Amniotic stem cell (primary cell): ENCODE measurements at places on chromosomes 4 and X.

DNA sequence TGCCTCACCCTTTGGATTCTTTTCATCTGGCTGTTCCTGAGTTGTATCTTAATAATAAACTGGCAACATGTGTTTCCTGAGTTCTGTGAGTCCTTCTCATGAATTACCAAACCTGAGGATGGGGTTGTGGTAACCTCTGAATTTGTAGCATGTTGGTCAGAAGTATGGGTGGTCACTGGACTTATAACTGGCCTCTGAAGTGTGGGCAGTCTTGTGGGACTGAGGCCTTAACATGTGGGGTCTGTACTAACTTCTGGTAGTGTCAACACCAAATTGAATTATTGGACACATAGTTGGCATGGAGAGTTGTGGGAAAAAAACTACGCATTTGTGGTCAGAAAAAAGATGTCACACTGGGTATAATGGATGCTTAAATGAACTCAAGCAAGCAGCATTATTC, 45.0 kb upstream of the TNIP3 start:
- no peak for DNase-seq

- peak; percentile 52 for DNase-seq
These were observed 32.1 kb upstream of the MTNR1A start for GRCh38 chr4:186587416-186588018.

- DNase-seq = no peak
These were observed 5.8 kb downstream of the ITM2A start for GRCh38 chrX:79361192-79361870.

DNA sequence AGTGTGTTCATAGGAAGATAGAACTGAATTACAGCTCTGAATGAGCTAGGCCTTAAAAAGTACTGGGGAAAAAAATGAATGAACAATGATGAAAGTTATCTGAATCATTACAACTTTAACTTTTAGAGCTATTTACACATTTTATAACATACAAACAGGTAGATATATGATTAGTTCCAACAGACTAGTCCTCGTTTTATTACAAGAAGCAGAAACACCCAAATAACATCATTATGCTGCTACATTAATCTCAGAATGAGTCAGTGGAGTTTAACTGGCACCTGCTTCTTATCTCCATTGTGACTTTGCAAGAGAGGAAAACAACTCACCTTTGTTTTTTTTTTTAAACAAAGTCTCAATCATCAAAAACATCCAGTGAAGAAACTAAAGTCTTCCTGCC, 15.2 kb downstream of the ATP8A1 start:
- DNase-seq = no peak

- DNase-seq = peak; percentile 12
These were observed 118.8 kb downstream of the SMIM20 start for GRCh38 chr4:26032630-26033317.

DNA sequence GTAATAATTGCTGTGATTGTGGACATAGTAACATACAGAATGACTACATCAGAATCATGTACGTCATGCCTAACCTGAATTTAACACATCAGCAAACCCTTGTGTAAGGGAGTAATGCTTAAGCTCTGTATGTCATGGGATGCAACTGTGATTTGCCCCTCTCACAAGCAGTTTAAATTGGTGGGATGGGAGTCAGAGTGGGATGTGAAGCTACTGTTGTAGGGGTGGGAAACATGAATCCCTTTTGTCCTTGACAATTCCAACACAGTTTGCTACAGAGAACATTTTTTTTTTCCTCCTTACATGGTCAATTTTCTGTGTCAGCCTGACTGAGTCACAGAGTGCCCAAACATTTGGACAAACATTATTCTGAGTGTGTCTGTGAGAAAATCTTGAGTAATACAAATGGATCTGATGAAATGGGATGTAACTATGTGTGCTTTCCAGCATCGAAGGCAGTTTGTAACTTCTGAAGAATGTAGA, 392.8 kb downstream of the GPM6A start:
- peak; percentile 91 for DNase-seq

- DNase-seq = no peak
These were observed 10.5 kb upstream of the YTHDC1 start for GRCh38 chr4:68360231-68360968.

GRCh38 chr4:29565256-29565655, 1154.9 kb upstream of the PCDH7 start:
- no peak for DNase-seq

GRCh38 chrX:96861218-96861617, 22.5 kb upstream of the RPA4 start:
- DNase-seq = no peak

DNA sequence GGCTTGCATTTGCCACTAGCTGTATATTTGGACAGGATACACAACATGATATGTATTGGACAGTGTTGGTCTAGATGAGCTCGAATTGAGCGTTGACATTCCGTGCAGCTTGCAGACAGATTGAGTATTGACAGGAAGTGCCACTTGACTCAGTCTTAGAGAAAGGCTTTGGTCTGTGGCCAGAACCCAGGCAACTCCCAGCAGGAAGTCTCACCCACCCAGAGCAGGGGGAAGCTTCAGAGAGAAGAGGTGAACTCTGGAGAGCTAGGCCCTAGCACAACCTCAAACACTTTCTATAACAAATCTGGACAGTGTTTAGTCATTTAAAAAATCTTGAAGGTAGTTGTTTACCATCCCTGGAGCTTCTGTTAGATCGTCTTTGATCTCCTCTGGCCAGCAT, 280.5 kb downstream of the FBXW7 start:
- no peak for DNase-seq

- no peak for DNase-seq
These were observed 192.6 kb downstream of the FRMPD4 start for GRCh38 chrX:12330841-12331240.

DNA sequence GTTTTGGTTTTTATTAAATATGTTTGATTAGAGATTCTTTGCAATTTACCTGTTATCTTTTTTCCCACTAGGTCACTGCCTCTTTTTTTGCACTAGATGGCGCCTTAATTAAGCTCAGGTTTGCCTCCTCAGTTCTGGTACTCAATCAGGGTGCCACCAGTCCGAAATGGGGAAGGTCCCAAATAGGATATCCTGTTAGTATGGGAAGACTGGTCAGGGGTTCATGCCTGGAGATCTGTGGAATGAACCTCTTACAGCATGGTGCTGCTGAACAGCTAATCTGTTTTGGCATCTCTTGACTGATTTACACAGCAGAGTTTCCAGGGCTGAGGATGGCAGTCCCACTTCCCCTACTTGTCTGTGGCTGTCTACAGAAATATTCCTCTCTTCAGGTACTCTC, 24.2 kb upstream of the VSIG1 start:
- DNase-seq = no peak

GRCh38 chr4:16969696-16970135, 71.3 kb upstream of the LDB2 start:
- DNase-seq = no peak

DNA sequence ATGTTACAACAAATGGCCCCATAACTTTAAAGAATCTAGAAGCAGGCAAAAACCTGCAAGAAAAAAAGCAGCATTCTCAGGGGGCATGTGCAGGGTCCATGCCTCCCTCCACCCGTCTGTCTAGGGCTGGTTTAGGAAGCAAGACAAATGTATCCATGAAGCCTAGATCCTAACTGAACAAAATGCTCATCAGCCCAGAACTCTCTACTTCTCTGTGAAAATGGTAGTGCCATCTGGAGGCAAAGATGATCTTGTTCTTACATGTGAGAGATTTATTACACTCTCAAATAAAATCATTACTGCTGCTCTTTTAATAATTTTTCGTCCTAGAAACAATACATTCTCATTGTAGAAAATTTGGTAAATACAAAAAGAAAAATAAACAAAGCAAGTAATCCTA, 26.7 kb downstream of the NR3C2 start:
- no peak for DNase-seq

DNA sequence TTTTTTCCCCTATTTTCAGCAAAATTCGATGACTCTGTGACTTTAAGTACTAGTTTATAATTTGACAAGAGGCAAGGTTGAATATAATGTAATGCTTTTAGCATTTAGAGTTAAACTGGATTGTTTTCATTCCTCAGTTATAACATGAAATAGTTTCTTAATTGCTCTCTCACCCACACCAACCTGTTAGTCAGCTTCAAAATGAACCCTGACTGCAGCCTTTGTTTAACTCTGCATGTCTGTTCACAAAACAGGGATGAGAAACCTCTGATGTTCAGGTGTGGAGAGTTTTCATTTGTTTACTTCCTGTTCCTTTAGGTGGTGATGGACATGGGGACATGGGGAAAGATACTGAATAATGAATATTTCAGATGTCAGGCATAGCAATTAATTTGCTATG, 49.9 kb upstream of the MND1 start:
- no peak for DNase-seq

DNA sequence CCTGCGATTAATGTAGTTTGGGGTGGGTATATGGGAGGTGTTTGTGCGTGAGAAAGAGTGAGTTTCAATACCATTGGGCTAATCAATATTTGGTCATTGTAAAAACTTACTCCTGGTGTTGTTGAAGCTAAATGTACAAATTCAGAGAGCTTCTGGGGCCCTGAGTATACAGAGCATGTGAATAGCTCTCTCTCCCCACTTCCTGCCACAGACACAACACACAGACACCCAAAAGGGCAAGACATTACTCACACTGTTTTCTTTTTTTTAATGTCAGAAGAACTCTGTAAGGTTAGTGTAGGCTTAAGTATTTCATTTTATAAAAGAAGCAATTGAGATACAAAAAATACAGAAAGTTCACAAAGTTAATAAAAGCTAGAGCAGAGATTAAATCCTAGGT, 151.3 kb upstream of the KCNIP4 start:
- DNase-seq = peak; percentile 25

- no peak for DNase-seq
These were observed 74.9 kb downstream of the TMEM156 start for GRCh38 chr4:38957261-38957815.

- DNase-seq = no peak
These were observed 405.4 kb upstream of the CPEB2 start for GRCh38 chr4:14596904-14597303.

- no peak for DNase-seq
These were observed 59.2 kb downstream of the NSUN7 start for GRCh38 chr4:40808926-40809457.

- DNase-seq = no peak
These were observed 61.3 kb downstream of the SPATA18 start for GRCh38 chr4:52112411-52112810.

GRCh38 chr4:122232633-122233032, 80.5 kb downstream of the BLTP1 start:
- no peak for DNase-seq

DNA sequence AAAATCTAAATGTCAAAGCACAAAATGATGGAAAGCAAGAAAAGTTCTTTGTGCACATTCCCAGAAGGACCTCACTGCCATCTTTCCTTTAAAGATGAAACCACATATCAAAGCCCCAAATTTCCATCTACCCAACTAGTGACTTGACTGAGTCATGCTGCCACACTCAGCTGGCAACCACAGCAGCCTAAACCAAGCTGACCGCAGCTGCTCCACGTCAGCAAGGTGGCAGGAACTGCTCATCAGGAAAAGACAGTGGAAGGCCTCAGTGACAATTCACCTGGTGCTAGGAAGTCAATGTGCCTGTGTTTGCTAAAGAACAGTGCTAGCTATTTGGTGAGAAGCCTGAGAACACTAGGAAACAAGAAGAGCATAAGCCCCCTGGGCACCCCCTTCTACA, 26.1 kb downstream of the ACOX3 start:
- no peak for DNase-seq

- no peak for DNase-seq
These were observed 279.5 kb upstream of the TAPT1 start for GRCh38 chr4:16505726-16506125.

DNA sequence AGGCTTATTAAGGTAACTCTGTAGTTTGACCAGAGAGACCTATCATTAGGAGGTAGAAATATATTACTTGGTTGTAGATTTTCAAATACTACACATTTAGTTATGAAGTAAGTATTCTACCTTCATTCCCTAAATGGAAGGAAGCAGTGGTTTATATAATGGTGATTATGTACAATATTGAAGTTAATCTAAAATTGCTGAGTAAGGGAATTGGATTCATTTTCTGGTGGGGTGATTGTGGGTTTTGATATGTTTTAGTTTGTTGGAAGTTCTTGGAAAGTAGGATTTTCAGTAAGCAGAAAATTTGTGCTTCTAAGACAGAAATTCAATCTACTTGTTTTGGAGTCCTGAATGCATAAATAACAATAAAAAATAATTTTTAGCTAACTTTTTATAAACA, 1830.9 kb upstream of the ADGRL3 start:
- DNase-seq = no peak

GRCh38 chr4:155496294-155496626, 119.5 kb upstream of the MAP9 start:
- DNase-seq = no peak

GRCh38 chrX:45479835-45480422, 279.3 kb upstream of the DIPK2B start:
- peak; percentile 52 for DNase-seq

GRCh38 chrX:103640401-103641155, 11.8 kb downstream of the TCEAL1 start:
- peak; percentile 3 for DNase-seq

DNA sequence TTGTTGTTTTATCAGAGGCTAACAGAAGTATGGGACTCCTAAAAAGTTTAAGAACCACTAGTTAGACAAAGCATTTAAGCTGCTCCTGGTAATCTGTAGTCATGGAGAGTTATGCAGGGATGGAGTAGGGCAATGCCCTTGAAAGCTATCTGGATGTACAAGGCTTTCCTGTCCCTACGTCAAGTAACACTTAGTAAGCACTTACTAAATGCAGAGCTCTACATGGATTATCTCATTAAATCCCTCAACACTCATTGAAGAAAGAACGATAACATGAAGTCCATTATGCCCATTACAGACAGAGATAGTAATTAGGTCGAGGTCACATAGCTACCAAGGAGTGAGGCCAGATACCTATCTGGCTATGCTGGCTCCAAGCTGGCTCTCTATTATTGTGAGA, 33.2 kb downstream of the PPEF2 start:
- no peak for DNase-seq

- no peak for DNase-seq
These were observed 47.3 kb downstream of the RS1 start for GRCh38 chrX:18624599-18624998.

DNA sequence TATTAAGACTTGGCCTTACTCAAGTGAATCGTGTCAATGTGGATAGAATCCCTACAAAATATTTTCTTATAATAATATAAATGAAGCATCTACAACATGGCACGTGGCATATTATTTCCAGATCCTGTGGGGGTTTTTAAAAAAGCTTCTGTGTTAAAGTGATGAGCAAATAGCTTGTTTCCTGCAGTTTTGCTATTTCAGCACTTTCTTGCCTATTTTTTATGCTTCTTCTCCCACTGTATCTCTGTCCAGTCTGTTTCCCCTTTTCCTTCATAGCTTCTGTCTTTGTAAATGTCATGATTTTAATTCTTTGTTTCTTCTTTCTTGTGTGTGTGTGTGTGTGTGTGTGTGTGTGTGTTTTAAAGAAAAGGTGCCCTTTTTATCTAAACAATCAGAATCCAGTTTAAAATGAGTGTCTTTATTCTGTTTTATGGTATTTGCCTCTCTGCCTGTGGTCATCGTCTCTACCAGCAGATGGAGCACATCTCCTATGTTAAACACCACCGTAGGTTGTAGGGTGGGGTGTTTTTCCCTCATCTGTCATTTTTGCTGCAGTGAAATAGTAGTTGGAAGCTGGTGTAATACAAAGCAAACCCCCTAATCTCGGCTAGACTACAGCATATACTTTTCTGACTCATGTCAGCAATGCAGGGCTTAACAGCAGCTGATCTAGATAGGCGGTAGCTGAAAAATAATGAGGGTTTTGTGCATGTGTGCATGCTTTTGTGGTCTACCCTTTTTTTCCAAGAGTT, 33.1 kb downstream of the FTHL17 start:
- DNase-seq = peak; percentile 1
